ENCODE measurements at places on chromosomes 3 and 15.

GRCh38 chr3:25904206-25904605, 114.3 kb downstream of the OXSM start:
- no peak for DNase-seq

- DNase-seq = no peak
Measured at GRCh38 chr15:64166102-64166890, 3.5 kb upstream of the PPIB start.

DNA sequence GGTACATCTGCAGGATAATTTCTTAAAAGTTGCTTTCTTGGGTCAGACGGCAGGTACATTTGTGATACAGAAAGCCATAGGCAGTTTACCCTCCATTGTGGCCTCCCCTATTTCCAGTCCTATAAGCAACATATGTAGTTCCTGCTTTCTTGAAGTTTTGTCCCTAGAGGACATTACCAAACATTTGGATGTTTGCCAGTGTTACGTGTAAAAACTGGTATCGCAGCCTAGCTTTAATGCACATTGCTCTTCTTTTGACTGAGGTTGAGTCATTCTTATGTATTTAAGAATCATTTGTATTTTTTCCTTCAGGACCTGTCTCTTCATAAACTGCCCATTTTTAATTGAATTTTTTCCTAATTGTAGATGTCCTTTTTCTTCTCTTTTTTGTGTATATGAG, 114.3 kb downstream of the DIPK2A start:
- DNase-seq = peak; percentile 70

DNA sequence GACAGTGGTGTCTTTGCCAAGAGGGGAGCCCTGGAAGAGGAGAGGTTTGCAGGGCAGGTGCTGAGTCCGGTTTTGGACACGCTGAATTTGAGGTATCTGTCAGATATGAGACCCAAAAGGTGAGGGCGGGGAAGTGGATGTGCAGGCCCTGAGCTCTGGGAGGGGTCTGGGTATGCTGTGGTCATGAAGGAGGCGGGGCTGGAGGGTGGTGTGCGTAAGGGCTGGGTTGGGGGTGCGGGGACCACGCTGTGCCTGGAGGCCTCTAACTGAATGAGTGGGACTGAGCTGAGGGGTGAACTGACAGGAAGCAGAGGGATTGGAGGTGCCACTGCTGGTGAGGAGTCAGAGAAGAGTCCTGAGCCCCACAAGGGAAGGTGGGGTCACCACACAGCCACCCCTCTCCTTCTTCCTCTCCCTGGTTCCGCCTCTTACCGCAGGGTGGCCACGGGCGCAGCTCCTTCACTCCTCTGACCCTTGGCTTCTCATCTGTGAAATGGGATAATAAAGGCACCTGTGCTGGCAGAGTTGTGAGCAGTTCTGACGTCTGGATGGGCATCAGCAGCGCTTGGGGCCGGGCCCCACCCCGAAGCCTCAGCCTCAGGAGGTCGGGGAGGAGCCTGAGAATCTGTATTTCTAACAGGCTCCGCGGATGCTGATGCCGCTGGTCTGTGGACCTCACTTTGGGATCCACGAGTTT, 28.8 kb downstream of the PSTPIP1 start:
- DNase-seq = no peak

- no peak for DNase-seq
Measured at GRCh38 chr15:56996093-56996492, 77.6 kb downstream of the TCF12 start.

GRCh38 chr15:45777781-45778180, 143.0 kb downstream of the SQOR start:
- DNase-seq = no peak

- peak; percentile 53 for DNase-seq
Measured at GRCh38 chr3:155712008-155712407, 32.9 kb downstream of the PLCH1 start.

DNA sequence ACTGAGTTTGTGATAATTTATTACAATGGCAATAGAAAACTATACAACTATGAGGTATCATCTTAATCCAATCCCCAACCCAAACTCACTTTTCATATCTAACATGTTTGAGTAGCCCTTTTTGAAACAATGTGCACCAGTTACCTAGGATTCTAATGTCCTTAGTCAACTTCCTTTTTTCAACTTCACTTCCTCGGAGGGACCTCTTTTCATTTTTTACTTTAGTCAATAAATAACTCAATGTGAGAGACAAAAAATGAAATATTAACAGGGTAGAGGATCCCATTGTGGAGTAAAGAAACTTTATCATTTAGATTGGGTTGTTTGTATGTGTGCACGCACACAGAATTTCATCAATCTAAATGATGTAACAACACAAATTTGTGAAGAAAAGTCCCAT, 193.6 kb upstream of the LRRC3B start:
- no peak for DNase-seq

- no peak for DNase-seq
Measured at GRCh38 chr3:118075873-118076272, 958.8 kb downstream of the IGSF11 start.

- no peak for DNase-seq
Measured at GRCh38 chr3:78589778-78590177, 1178.0 kb downstream of the ROBO1 start.

DNA sequence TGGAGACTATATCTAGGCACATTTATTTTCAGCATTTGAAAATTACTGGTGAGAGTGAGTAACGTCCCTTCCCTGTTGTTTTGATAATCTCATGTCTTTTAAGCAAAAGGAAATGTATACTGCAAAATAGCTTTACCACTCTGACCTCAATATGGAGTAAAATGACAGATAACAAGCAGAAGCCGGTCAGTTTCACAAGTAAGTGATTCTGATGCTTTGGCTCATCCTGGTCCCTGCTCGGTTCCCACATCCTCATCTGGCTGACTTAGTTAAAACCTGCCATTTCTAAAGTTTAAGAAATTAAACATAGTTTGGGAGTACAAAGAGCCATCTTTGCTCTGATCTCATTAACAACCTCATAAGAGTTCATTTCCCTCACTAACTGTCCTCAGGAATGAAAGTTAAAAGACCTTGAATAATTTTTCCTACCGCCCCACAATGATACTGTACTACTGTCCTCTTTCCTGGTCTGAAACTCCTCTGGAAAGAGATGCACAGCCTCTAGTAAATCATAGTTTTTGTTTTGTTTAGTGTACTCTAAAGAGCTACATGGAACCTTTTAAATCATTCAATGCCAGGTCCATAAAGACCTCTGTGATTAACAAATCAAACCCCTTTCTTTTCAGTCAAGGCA, 72.3 kb upstream of the ICE2 start:
- no peak for DNase-seq

- DNase-seq = no peak
Measured at GRCh38 chr3:65500398-65501306, 538.1 kb downstream of the MAGI1 start.

- DNase-seq = no peak
Measured at GRCh38 chr15:67559158-67559557, 16.7 kb downstream of the MAP2K5 start.

DNA sequence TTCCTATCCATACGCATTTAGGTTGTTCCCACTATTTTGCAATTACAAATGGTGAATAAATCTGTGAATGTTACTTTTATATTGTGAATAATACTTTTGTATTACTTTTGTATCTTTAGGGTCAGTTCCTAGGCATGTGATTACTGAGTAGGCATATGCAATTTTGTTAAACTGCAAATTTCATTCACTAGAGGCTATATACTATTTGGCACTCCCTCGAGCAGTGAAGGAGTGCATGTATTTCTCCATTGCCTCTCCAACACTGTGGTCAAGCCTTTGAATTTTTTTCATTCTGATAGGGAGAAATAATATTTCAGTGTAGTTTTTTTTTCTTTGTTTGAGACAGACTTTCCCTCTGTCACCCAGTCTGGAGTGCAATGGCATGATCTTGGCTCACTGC, 8.4 kb upstream of the CMTM6 start:
- DNase-seq = no peak

- no peak for DNase-seq
Measured at GRCh38 chr15:29593629-29594028, 228.6 kb downstream of the TJP1 start.

DNA sequence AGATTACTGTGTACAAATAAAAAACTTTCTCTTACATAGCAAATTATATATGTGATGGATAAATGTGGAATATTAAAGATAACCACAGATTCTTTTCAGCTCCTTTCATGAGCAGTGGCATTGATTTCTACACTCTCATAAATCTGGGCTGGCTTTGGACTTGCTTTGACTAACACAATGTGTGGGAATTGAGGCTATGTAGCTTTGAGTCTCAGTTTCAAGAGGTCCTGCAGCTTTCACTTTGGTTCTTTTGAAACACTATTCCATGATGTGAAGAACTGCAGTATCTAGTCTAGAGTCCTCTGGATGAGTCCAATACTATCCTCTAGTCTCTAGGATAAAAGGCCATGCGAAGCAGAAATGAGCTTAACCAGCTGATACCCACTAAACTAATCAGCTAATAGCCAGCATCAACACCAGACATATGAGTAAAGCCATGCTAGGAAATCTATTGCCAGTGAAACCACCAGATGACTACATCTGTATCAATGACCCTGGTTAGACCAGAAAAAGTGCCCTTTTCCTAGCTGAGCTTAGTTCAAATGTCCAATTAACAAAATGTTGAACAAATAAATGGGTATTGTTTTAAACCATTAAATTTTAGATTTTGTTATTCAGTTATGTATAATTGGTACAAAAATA, 274.9 kb upstream of the ZPLD1 start:
- no peak for DNase-seq

DNA sequence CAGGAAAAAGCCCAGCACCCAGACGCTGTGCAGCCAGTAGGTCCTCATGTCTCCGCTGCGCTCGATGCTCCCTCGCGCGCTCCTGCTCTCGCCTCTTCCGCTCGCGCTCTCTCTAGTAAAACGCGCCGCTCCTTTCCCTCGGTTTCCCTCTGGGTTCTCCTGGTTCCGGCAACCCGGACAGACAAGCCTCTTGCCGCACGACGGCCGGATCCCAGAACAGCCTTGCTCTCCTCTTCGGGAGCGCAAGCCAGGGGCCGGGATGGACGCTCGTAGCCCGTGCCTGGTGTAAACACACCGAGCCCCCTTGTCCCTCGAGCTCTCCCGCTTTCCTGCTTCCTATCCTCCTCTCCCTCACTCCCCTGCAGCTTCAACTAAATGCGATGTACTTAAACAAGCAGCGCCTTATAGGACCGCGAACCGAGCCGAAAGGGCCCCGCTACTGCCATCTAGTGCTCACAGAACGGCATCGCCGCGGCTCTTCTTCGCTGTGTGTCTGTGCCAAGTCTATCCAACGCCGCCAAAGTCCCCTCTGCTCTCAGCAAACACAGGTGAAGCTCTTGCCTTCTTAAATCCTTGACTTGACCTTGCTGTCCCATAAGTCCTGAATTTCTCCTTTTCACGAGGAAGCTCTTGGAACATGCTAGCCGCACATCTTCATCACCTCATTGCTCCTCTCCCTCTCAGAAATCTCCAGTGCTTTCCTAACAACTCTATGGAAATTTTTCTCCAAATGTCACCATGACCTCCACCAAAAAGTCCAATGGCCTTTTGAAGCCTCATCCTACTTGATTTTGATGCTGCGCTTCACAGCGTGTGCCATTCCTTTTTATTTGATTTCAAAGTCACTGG, 1037.2 kb downstream of the IGSF11 start:
- peak; percentile 72 for DNase-seq

DNA sequence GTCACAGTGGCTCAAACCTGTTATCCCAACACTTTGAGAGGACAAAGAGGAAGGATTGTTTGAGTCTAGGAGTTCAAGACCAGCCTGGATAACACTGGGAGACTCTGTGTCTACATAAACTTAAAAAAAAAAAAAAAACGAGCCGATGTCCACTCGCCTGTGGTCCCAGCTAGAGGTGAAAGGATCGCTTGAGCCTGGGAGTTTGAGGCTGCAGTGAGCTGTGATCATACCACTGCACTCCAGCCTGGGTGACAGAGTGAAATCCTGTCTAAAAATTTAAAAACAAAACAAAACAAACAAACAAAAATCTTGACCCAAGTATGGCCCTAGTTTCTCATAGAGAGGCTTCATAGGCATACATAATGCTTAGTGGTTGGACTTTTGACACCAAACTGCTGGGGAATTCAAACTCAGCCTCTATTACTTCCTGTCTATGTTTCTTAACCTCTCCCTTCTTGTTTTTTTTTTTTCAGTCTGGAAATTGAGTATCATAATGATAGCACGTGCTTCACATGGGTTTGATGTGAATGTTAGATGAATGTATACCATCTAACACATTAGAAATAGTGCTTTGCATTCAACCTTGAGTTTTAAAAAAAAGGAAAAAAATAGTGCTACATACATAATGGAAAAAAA, 46.4 kb upstream of the CAPN7 start:
- no peak for DNase-seq

- peak; percentile 93 for DNase-seq
Measured at GRCh38 chr3:40116478-40117177, 192.9 kb upstream of the EIF1B start.

- DNase-seq = no peak
Measured at GRCh38 chr15:58065445-58066041, at the start of gene ALDH1A2. TSS of gene ALDH1A2 (minus strand) at chr15:58065711. CDS start at chr15:58065650, 61 bp downstream.

DNA sequence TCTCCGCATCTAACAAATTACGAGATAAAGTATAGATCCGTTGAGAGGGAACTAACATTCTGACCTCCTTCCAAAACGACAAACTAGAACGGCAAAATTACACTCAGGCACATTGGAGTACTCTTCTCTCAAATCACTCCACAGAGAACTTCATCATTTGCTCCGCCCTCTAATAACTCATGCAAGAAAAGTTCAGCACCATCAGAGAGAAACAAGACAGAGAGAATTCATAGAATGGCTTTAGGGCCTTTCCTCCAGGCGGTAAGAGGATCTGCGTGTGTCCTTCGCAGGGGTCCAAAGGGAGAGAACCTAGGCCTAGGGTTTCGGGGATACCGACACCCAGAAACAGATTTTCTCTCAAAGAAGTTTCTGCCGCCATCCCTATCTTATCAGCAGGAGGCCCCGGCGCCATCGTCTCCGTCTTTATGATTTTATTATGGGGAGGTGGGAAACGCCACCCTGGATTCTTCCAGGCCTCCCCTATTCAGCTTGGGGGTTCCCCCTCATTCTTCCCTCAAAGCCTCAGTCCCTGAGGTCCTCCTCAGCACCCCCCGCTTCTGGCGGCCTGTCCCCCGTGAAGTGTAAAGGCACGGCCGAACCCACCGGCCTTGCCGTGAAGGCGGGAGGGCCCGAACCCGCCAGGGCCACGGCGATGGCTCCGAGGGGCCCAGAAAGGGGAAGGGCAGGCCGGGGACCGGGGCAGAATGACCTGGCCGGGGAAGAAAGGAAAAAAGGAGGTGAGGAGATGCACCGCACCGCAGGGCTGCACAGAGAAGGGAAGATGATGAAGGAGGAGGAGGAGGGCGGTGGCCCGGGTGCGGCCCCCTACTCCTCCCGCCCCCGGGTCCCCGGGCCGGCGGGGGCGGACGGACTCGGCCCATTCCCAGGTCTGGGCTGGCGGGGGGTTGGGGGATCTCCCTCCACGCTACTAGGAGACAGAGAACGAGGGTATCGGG, 768 bp downstream of the UBXN7 start:
- peak; percentile 70 for DNase-seq
